ENCODE measurements at places on chromosomes 7 and 10.

DNA sequence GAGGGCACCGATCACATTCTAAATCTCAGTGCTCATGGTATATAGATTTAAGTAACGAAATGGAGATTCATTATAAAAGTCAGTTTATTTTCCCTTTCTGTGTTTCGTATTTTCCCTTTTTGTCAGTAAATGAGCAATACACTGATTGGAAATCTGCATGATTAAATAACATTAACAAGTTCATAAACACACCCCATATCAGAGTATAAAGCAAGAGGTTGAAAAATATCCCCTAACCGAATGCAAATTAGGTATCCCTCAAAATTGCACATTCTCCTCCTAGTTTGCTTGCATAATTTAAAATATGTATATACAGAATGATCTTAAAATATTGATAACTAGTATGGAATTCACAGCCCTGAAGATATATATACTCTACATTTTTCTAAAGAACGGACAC, 64.6 kb downstream of the SLC37A3 start:
- no peak for DNase-seq

DNA sequence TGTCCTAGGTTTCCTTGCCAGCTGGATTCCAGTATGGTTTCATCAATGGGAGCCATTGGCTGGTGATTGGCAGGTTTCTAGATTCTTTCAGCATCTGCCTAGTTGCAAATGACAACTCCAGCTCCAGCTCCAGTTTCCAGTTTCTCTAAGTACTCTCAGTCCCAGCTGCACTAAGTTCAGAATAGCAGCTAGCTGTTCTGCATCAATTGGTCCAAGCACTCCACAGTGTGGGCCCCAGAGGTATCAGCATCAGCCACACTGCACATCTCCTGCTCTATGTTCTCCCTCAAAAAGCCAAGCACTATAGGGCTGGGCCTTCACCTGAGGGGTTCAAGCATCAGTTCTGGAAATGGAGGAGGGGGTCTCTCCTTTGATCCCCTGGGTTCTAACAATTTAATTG, 143.4 kb downstream of the VPS50 start:
- DNase-seq = no peak

- peak; percentile 42 for DNase-seq
Observed at GRCh38 chr7:18399436-18400235, 95.9 kb upstream of the HDAC9 start.

- DNase-seq = peak; percentile 90
Observed at GRCh38 chr10:43407576-43408330, 1.2 kb downstream of the HNRNPF start.

DNA sequence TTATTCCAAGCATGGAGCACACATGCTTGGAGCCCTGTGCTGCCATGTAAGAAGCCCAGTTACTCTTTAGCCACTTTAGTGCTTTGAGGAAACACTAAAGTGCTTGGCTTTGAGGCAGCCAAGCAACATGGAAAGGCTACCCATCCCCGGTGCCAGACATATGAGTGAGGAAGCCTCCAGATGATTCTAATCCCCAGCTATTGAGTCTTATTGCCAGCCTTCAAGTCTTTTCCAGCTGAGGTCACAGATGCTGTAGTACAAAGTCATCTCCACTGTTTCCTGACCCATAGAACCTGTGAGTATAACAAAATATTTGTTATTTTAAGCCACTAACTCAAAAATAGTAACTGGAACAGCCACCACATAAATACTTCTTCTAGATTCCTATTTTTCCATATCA, 91.4 kb upstream of the CYP26C1 start:
- peak; percentile 54 for DNase-seq

DNA sequence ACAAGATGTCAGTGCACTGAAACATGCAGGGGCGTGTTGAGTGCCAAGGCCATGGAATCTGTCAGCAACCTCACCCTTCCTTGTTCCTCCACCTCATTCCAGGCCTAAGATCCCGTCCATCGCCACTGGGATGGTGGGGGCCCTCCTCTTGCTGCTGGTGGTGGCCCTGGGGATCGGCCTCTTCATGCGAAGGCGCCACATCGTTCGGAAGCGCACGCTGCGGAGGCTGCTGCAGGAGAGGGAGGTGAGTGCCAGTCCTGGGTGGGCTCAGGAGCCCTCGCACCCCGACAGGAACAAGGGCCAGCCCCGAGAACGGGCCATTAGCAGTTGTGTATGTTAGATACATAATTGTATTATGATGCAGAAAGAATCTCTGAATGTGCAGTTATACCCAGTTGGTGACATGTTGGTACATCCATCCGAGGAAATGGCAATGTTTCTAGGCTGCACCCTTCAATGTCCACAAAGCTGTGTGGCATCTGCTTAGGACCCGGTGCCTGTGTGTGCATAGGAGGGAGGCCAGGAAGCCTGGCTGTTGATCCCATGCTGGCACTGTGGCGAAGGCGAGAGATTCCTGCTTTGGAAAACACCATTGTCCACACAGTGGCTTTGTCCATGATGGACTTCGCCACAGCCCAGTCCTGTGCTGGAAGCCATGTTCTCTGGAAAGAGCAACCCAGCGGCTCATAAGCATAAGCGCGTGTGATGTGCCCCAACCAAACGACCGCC, 154.2 kb downstream of the EGFR start:
- no peak for DNase-seq

DNA sequence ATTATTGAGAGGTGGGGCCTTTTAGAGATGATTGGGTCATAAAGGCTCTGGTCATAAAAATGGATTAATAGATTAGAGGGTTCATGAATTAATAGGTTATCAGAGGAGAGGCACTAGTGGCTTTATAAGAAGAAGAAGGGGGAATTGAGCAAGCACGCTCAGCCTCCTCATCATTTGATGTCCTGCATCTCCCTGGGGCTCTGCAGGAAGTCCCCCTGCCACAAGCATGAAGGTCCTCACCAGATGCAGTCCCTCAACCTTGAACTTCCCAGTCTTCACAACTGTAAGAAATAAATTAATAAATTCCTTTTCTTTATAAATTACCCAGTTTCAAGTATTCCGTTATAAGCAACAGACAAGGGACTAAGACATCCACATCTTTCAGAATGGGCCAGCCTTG, 17.1 kb upstream of the C10orf67 start:
- no peak for DNase-seq

GRCh38 chr10:125023255-125023654, 81.3 kb downstream of the ZRANB1 start:
- no peak for DNase-seq

DNA sequence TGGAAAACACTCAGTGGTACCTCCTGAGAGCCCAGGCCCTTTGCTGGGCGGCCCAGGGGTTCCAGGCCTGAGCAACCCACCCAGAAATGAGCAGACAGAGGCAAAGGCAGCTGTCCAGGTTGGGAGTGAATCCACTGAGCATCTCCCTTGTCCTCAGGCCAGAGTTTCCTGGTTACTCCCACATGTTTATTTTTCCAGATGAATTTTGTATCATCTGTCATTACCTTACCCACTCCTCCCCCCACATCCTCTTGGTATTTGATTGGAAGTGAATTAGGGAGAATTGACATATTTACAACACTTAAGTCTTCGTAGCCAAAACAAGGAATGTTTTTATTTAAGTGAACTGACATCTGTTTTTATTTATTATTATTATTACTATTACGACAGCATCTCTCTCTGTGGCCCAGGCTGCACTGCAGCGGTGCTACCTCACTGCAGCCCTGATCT, 13.2 kb upstream of the LMBR1 start:
- no peak for DNase-seq

GRCh38 chr7:108697254-108697653, 127.6 kb downstream of the DNAJB9 start:
- DNase-seq = no peak

DNA sequence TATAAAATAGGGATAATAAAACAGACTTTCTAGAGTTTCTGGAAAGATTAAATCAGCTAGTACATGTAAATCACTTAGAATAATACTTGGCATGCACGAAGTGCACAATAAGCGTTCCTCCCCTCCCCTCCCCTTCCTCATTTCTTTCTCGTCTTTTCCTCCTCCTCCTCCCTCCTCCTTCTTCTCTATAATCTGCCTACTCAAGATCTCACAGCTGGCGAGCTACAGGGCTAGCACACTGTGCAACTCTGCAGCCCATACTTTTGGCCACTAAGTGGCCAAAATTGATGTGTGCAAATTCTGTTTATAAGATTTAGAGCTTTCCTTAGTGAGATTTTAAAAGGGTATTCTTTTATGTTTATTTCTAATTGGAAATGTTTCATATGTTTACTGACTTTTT, 565.3 kb downstream of the PHTF2 start:
- DNase-seq = no peak

DNA sequence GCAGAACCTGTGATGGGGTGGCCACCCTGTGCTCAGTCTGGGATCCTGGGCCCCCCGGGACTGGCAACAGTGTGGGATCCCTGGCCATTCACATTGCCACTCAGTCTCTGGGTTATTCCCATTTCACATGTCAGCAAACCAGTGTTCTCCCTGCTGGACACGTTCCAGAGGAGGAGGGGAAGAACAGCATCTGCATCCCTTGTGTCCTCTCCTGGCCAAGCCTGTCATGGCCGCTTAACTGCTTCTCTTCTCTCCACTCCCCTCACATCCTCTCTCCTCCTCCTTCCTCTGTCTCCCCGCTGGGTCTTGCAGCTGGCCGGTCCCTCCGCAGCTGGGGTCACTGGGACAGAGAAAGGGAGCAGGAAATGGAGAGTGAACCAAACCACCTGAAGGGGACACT, 74.4 kb downstream of the C10orf105 start:
- no peak for DNase-seq

DNA sequence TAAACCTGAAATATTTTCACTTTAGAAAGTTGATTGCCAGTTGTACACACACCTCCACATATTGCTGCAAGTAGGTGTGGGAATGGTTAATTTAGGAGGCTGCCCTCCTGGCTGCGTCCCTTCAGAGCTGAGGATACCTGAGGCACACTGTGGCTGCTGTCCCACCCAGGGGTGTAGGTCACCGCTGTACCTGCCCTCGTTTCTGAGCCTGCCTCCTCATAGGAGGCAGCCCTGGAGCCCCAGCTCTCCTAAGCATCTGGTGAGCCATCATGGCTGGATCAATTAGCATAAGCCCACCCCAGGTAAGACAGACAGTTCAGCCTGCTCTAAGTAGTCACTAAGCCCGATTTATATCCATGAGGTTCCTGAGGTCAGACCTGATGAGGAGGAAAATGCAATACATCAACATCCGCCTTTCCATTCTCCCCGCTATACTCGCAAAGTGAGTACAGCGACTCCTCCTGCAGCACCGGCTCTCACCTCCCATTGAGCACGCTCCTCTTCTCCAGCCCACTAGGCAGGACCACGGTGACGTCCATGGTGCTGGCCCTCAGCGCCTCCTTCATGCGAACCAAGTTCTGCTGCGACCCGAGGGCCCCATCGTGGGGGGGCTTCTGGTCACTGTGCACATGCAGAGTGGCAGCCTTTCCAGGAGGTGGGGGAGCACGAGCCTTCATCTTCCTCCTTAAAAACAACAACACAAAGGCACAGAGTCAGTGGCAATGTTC, 97.2 kb downstream of the COBL start:
- no peak for DNase-seq

DNA sequence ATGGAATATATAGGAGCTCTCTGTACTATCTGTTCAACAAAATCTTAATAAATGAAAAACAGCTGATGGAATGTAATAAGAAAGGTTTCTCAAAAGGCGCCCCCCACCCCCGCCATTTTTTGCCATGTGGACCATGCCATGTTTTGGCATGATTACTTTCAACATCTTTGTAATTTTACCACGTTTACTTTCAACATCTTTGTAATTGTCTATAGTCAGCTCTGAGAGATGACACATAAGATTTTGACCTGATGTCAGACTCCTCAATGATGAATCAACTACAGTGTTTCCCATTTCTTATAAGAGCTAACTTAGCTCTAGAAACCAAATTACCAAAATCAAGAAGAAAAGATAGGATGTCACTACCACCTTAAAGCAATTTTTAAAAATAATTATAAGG, 144.9 kb upstream of the AHR start:
- DNase-seq = peak; percentile 12

DNA sequence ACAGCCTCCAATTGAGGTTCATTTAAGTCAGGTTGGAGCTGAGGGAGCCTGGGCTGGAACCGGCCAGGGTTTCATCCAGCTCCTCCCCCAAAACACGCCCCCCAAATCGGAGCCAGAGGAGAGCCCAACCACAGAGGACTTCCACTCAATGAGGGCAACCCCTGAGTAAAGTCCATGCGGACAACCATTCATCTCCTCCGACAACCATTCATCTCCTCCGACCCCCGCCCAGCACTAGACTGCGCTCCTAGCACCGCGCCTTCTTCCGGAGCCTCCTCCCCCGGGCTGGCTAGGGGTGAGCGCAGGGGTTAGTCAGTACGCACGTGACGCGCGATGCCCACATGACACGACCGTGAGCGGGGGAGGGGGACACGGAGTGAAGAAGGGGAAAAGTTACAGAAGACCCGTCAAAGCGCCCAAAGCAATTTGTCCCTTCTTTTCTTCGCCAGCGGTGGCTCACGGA, 1.4 kb downstream of the MAGI2 start:
- peak; percentile 83 for DNase-seq

- DNase-seq = no peak
Observed at GRCh38 chr10:130515670-130516069, 379.5 kb downstream of the GLRX3 start.

DNA sequence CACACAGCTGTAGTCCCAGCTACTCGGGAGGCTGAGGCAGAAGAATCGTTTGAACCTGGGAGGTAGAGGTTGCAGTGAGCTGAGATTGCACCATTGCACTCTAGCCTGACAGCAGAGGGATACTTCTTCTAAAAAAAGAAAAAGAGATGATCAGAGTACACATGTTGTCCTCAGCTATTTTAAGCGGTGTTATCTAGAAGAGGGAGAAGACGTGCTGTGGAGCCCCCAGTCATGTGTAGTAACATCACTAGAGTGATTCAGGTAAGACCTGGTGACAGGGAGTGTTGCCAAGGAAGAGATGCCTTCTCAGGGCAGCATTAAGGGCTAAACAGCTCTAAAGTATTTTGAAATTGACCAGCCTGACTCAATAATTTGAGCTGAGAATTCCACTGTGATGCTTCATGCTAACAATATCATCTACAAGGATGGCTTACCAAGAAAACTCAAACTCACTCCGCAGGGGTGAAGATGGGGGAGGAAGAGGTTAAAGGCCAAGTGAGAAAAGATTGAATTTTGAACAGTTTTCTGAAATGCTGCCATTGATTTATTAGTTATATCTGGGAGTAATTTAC, 97.4 kb downstream of the KLF6 start:
- no peak for DNase-seq

GRCh38 chr10:77643795-77644468, 6.3 kb upstream of the KCNMA1 start:
- peak; percentile 69 for DNase-seq

DNA sequence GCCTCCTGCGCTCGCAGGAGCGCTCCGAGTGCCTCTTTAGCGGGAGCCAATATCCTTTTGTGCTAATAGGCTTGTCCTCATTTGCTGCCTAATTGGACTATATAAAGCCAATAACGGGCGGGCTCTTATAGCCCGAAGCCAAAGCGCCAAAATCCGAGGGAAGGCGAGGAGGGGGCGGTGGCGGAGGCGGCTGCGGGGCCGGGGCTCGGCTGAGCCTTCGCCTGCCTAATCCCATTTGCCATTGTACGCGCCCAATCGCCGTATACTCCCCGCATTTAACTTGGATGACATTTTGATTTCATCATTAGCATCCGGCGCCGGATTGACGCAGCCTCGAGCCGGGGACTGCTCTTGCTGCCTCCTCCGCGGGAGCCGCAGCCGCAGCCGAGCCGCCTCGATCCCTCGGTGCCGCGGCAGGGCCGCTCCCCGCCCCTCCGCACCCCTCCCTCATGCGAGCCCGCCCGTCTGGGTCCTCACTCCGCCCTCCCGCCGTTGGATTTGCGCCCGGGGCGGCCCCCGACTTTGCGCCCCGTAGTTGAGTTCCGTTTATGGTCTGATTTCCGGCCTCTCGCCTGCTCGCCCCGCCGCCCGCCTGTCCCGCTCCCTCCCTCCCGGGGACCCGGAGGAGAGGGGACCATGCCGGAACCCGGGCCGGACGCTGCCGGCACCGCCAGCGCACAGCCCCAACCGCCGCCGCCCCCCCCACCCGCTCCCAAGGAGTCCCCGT, at the start of gene HMX3:
TSS of gene HMX3 (plus strand) at position 556 of the 727 bp plus-strand sequence. CDS start at position 637, 81 bp downstream.
- no peak for DNase-seq
